Heart left ventricle (tissue), 16 donors: ENCODE measurements at places on chromosomes 12 and 14. TPM values are rescaled to one million over a fixed set of nuclear protein-coding genes. Genes with fewer than 3 reads are reported as not detected.

Gene E2F7
- 0.11 TPM for polyA plus RNA-seq

Gene KCNK10
- 0.07 TPM for polyA plus RNA-seq

- no peak for DNase-seq
Observed at GRCh38 chr12:116365606-116366455, 88.3 kb upstream of the MED13L start.

- DNase-seq = no peak
Observed at GRCh38 chr14:80136358-80136757, 74.9 kb downstream of the DIO2 start.

Gene CPNE6
- not detected for polyA plus RNA-seq

DNA sequence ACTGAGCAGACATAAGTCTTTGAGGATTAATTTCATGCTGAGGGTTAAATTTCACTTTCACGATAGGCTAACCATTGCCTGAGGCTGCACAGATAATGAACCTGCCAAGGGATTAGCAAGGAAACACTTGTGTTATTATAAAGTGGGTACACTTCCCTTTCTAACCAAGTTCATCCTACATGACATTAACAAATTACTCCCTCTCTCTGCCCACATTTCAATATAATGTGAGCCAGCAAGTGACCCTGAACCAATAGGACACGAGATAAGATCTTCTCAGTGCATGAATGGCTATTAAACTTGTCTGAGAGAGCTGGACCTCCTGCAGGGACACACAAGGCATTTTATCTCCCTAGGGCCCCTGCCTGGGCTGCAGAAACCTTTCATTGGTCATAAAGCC, 173.5 kb downstream of the PAX9 start:
- DNase-seq = no peak

Gene EPYC
- not detected for polyA plus RNA-seq

DNA sequence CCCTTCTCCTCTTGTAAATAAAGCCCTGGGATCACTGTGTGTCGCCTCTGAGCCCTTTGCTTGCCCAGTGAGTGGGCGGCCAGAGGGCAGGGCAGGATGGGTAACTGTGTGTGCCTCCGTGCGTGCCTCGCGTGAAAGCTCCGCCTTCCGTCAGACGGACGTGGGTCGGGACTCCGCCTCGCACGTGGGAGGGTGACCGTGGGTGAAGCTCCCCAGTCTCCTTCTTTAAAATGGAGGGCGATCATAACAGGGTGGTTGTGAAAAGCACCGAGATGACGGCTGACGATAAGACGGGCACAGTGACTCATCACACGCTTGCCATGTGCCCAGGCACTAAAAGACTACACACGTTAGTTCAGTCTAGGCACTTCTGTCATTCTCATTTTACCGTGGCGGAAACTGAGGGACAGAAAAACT, 9.2 kb downstream of the PHB2 start:
- peak; percentile 75 for DNase-seq

Gene RNASE13
- polyA plus RNA-seq = not detected

GRCh38 chr14:66842911-66843512, 335.1 kb downstream of the GPHN start:
- no peak for DNase-seq

DNA sequence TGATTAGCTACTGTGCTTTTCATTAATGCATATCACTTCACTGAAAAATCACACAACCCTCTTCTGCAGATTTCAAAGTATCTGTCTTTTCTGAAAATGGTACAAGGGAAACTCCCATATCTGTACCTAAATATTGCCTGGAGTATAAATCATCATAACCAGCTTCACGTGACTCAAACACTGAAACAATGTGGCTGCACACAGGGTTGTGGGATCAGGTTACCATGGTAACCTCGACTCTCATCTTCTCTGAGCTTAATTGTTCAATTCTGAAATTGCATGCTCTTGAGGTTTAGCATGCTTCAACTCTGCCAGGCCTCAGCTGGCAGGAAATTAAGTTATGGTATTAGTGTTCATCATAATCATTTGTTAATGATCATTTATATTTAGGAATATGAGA, 77.5 kb upstream of the CPSF6 start:
- no peak for DNase-seq

DNA sequence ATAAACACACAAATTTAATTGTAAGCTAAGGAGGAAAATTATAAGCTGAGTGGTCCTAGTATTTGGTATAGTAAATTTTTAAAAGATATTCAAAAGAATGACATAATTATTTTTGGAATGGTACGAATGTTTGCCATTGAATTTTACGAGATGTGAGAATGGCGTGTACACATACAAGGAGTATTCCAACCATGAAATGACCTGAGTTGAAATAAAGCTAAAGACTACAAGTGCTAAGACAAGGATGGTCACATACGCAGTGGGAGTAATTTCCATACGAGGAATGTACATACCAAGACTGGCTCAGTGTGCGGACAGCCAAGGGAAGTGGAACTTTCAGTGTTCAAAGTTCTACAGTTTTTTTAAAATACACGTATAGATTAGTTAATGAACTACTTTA, 21.1 kb upstream of the ETV6 start:
- DNase-seq = no peak

GRCh38 chr12:55683676-55684075, 24.0 kb downstream of the ITGA7 start:
- no peak for DNase-seq

DNA sequence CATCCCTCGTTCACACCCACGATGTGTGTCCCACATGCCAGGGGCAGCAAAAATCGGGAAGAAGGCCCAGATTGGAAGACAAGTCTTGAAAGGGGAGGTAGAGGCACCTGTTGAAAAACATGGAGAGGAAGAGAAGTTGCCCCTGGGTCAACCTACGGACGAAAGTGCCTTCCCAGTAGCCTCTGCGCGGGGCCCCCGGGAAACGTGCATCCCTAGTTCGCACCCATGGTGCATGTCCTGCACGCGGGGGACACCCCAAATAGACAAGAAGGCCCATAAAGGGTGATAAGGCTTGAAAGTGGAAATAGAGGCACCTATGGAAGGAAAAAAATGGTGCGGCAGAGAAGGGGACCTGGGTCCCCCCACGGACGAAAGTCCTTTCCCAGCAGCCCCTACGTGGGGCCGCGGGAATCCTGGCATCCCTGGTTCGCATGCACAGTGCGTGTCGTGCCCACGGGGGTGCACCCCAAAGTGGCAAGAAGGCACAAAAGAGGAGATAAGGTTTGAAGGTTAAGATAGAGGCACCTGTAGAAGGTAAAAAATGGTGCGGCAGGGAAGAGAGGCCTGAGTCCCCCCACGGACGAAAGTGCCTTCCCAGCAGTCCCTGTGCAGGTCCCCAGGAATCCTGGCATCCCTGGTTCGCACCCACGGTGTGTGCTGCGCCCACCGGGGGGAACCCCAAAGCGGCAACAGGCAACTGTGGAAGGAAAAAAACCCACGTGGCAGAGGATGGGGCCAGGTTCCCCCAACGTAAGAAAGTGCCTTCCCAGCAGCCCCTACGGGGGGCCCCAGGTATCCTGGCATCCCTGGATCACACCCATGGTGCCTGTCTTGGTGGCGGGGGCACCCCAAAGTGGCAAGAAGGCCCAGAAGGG, 278.3 kb downstream of the ALG10 start:
- no peak for DNase-seq

GRCh38 chr12:68591734-68592418, 18.8 kb upstream of the RAP1B start:
- DNase-seq = no peak

Gene TRHDE
- 0.01 TPM for polyA plus RNA-seq

Gene KRT5
- 0.40 TPM for polyA plus RNA-seq

Gene CCDC197
- polyA plus RNA-seq = not detected

- DNase-seq = no peak
Observed at GRCh38 chr14:73237786-73238423, 599 bp downstream of the PAPLN start.

GRCh38 chr12:62731055-62731820, 203.7 kb downstream of the PPM1H start:
- DNase-seq = no peak

GRCh38 chr12:51972849-51973273, 21.4 kb downstream of the ACVR1B start:
- DNase-seq = peak; percentile 46

Gene DDN
- polyA plus RNA-seq = 0.91 TPM

DNA sequence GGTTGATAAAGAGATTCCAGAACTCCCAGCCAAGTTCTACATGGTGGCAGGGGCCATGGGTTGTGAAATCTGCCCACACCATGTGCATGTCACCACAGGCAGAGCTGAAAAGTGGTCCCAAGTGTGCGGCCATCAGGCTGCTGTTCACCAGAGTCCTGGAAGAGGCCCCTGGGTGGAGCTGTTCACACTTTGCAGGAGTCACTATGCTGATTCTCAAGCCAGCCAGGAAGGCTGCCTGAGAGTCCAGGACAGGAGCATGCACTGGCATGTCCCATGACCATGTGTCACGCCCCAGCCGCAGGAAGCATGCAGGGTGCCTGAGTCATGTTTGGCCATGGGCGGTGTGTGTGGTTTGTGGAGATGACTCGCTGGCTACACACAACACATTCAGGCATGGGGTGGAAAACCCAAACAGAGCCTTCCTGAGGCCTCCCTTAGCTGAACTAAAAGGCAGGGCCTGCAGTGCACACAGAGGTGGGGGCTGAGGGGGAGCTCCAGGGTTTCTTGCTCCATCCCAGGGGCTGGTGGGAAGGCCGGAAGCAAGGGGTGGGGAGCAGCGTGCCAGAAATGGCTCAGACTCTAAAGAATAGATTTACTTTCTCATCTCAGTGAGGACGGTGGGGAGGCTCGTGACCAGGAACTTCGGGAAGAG, 19.4 kb downstream of the ABCB9 start:
- peak; percentile 77 for DNase-seq

Gene SSPN
- polyA plus RNA-seq = 7.5 TPM

Gene C1QL4
- polyA plus RNA-seq = not detected

GRCh38 chr12:93061473-93062419, 132.7 kb upstream of the EEA1 start:
- DNase-seq = peak; percentile 91

DNA sequence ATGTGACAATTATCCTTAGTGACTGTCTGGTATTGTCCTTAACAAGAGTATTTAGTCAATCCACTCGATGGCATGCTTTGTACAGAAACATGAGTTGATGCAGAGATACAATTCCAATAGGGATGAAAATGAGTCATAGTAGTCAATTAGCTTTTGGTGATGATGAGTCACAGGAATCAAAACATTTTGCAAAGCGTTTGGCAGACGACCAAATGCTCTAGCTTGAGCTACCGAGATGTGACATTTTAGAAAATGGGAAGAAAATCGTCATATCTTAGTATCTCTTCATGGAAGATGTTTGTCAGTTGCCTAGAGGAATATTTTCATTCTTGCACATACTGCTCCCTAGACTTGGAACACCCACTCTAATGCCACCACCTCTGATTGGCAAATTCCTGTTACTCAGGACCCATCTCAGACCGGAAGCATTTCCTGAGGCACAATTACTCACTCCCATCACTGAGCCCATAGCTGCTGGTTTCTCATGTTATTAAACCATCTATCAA, 95.0 kb downstream of the LMNTD1 start:
- DNase-seq = no peak

DNA sequence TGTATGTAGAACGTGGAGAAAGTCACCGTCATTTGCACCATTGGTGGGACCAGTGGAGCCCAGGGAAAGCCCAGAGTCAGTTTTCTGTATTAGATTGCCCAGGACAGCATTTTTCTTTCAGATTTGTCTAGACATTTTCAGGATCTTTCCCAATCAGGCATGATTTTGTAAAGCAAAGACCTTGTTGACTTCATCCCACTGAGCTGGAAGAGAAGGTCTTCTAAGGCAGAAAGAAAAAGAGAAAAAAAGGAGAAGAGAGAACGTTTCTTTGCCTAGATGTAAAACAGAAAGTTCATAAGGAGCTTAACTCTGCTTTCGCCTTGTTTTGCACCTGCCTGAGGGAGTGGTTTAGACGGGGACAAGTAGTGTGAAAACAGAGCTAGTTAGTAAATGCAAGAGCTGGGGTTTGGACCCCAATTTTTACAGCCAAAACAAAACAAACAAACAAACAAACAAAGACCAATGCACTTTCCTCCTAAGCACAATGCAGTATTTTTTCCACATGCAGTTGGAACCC, 273.1 kb downstream of the ZFP36L1 start:
- no peak for DNase-seq

Gene KRT77
- polyA plus RNA-seq = not detected

- no peak for DNase-seq
Observed at GRCh38 chr14:50846226-50846880, 15.4 kb upstream of the NIN start.

- DNase-seq = peak; percentile 33
Observed at GRCh38 chr14:26984311-26985177, 386.7 kb upstream of the NOVA1 start.

Gene MUCL1
- polyA plus RNA-seq = not detected

DNA sequence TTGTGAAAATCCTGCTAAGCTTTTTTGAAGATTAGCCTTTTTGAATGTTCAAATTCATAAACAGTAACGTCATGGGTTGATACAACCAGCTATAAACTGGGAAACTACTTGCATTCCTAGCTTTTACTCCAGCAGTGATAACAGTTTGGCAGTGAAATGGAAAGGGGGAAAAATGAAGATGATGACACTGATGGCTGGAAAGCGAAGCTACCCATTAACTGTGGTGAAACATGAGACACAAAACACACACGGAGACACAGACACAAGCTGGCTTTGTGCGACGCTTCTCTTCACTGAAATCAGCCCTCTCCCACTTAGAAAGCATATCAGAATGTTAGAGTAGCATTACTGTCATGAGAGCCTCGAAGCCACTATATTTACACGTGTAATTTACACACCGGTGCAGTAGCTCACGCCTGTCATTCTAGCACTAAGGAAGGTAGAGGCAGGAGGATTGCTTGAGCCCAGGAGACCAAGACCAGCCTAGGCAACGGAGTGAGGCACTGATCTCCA, 15.7 kb downstream of the VPS37B start:
- no peak for DNase-seq

DNA sequence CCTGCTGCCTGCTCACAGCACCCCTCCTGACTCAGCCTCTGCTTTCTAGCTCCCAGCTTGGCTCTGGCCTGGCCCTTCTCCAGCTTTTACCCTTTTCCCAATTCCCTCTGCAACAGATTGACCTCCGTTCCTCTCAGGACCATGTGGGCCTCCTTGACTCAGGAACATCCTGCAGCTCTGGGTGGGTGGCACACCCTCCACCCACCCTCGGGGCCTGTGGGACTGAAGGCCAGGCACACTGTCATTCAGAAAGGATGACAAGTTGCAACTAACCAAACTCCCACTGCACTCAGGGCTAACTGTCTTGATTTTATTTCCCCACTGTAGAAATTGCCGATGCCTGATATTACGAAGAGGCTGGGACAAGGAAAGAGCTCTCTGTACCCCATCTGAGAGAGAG, 59.4 kb downstream of the HELB start:
- DNase-seq = no peak

Gene ASCL1
- polyA plus RNA-seq = not detected

- no peak for DNase-seq
Observed at GRCh38 chr12:79422060-79422812, 268.5 kb downstream of the PAWR start.
